ENCODE measurements at places on chromosomes 5 and 9.

- DNase-seq = no peak
Observed at GRCh38 chr5:159385536-159385935, 55.2 kb upstream of the IL12B start.

- no peak for DNase-seq
Observed at GRCh38 chr5:173859408-173860159, 28.6 kb upstream of the CPEB4 start.

GRCh38 chr5:180291234-180291940, 496 bp downstream of the MAPK9 start:
- DNase-seq = no peak

DNA sequence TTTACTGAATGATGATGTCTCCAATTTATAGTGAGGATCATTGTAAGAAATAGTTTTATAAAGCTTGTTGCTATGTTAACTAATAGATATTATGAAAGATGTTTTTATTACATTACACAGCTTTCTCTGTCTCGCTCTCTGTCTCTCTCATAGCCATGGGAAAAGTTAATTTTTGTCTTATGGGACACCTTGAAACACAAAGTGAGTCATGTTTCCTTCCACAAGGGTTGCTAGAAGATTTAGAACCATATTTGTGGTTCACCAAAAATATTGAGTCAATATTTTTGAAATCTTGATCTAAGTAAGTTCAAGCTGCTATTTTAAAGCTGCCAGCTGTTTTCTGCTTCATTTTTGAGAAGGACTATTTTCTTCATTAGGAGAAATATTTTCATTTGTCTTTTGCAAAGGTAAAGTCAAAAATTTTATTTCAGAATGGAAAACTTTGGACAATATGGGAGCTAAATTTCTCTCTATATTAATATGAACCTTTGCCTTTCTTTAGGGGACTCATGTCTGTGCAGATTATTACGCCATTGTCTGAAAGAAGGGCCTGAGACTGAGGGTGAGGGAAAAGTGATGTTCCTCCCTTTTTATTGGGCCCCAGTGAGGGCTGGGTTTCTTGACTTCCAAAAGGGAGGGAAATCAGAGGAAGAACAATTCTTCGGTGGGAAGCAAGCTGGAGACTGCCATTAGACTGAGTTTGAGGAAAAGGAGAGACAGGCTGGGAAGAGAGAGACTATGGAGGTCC, 87.9 kb upstream of the SLC24A2 start:
- DNase-seq = no peak

- no peak for DNase-seq
Observed at GRCh38 chr9:104269996-104270963, 176.2 kb downstream of the SMC2 start.

- DNase-seq = no peak
Observed at GRCh38 chr9:28929433-28929832, 1356.2 kb upstream of the C9orf72 start.

GRCh38 chr5:65014769-65015168, 246.0 kb downstream of the CWC27 start:
- no peak for DNase-seq

GRCh38 chr9:34289159-34289558, 39.9 kb downstream of the KIF24 start:
- DNase-seq = no peak

DNA sequence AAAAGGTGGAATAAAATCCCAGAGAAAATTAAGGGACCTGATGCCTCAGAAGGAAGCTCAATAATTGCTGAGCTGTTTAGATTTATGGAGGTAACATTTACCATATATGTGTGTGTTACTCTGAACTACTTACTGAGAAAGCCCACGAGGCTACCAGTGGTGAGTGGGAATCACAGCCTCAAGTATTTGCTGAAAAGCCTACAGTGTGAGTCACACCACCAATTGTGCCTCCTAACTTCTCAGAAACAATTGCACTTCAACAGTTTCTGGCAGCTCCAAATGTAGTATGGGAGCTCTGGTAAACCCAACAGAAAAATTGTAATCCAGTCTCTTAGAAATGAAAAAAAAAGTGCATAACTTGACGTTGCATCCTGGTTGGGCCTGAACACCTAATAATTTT, 551.6 kb downstream of the PRDM9 start:
- DNase-seq = no peak

GRCh38 chr9:78921341-78921740, 624.4 kb downstream of the PSAT1 start:
- DNase-seq = no peak

DNA sequence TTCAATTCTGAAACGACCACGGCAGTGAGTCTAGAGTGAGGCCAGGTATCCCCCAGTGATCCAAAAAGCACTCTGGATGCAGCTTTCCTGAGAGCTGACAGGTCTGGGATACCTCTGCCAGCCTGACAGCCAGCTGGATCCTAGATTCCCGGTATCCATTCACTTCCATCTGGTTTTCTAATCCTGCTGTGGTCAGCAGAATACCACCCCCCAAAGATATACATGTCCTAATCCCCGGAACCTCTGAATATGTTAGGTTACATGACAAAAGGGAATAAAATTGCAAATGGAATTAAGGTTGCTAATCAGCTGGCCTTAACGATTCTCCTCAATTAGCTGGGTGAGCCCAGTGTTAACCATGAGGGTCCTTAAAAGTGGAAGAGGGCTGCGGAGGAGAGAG, 1.4 kb upstream of the ZNF79 start:
- DNase-seq = no peak

DNA sequence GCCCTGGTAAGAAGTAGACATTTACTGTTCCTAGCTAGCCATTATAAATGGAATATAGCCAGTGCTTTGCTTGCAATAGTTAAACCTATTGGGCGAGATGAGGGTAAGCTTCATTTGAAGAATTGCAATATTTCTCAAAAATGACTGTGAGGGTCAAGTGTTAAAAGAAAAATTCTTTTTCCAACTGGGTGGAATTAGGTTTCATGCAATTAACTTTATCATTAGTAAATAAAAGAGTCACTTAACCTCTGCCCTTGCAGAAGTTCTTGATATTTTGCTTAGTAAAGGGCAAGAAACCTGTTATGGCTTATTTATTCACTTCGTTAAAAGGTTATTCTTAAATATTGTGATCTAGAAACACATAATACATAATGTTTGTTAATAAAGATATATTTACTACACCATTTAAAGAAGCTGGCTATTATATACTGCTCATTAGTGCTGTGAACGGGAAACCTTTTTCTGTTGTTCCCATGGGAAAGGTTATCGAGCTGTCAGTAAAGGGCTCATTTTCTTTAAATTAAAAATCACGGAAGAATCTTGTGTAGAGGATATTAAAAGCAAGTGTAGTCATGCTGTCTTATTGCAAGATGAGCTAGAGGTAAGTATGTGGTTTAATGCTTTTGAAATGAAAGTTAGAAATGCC, 370.5 kb downstream of the CSNK1G3 start:
- no peak for DNase-seq

GRCh38 chr5:172335721-172336120, 52.2 kb upstream of the UBTD2 start:
- no peak for DNase-seq

DNA sequence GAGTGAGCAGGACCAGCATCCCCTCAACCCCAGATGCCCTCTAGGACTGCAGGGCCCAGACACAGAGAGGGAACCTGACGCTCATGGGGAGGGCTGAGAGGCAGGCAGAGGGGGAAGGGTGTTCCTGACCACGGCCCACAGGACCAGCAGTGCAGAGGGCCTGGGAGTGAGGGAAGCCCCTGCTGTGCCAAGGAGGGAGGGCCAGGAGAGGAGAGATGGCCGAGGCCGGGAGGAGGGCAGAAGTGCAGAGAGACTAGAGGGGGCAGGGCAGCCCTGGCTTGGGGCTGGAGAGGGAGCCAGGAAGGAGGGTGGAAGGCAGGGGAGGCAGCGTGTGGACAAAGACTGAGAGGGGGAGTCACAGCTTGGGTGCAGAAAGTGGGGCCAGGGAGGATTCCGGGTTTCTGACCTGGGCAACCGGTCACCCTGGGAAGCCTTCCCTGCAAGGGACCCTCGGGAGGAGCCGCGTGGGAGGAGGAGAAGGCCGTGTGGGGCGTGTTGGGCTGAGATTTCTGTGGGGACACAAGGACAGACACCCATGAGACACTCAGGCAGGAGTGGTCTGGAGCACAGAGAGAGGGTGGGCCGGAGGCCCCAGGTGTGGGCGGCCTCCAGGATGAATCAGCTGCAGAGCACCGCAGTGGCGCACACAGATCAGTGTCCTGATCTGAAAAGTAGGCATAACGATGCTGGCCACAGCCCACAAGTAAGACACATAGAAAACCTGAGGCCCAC, 117.5 kb downstream of the ADAMTS2 start:
- peak; percentile 45 for DNase-seq

- no peak for DNase-seq
Observed at GRCh38 chr9:132187121-132187620, 25.3 kb downstream of the NTNG2 start.

GRCh38 chr9:89640361-89640760, 35.5 kb downstream of the GADD45G start:
- peak; percentile 68 for DNase-seq

GRCh38 chr9:99299211-99300102, 77.4 kb downstream of the SEC61B start:
- DNase-seq = no peak

DNA sequence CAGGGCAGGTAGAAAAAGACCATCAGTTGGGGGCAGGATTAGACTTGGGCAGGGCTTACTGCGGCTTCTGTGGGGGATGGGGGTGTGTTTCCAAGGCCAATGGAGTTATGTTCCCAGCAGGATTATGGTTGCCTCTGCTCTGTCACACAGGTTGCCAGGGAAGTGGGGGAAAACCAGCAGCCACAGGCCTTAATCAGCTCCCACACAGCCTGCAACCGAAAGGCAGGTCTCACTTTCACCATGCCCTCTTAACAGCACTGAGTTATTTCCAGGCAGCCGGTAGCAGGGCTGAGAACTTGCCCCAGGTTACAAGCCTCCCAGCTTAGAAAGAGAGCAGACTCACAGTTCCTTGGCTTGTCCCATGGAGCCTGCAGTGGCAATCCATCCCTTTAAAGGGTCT, 205.5 kb downstream of the FGF10 start:
- DNase-seq = no peak

DNA sequence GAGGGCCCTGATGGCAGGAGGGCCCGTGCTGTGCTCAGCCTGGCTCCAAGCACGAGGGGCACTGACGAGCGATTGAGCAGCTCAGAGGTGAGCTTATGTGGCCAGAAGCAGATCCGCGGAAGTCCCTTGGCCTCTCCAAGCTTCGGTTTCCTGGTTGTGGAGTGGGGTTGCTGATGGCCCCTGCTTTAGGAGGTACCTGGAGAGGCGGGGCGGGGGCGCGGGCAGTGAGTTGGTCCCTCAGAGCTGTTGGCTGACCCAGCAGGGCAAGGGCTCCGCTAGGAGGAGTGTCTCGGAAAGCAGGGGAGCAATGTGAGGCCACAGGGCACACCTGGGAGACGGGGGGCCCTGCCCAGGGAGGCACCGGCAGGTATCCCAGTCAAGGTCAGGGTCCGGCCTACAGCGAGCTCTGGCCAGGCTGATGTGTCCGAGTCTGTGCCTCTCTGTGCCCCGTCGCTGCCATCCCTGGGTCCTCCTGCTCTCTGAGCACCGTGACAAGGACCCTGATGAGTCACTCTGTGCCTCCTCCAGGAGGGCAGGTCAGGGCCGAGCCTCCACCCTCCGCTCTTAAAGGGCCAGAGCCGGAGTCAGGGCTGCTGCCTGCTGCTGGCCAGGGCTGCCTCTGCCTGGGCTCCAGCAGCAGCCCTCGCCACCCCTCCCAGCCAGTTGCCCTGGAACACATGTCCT, 14.8 kb downstream of the NCS1 start:
- DNase-seq = peak; percentile 90

DNA sequence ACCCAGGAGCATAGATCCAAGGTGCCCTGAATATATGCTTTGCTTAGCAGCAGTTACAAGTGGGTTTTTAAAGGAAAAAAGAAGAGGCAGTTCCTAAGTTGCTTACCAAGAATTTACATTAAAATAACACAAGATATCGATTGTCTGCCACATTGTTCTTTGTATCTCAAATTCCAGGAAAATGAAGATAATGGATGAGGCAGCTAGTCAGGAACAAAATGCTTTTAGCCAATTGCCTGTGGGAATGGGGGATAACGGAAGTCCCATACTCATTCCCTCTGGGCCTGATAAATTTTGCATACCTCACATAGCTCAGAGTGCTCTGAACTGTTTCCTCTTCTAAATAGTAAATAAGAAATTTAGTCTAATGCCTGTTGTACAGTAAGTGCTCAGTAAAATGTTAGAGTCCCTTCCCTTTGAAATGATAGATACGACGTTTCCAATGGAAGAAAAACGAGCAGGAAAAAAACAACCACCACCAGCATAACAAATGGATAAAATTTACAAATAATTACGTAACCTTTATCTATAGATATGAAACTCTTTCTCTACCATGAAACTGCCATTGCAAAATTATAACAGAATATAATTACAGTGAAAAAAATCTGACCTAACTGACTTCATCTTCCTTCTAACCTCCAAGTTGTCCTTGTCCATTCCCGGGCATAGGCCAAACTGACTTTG, 35.5 kb upstream of the TENT2 start:
- no peak for DNase-seq

GRCh38 chr5:167573370-167574127, 717.9 kb upstream of the WWC1 start:
- no peak for DNase-seq

DNA sequence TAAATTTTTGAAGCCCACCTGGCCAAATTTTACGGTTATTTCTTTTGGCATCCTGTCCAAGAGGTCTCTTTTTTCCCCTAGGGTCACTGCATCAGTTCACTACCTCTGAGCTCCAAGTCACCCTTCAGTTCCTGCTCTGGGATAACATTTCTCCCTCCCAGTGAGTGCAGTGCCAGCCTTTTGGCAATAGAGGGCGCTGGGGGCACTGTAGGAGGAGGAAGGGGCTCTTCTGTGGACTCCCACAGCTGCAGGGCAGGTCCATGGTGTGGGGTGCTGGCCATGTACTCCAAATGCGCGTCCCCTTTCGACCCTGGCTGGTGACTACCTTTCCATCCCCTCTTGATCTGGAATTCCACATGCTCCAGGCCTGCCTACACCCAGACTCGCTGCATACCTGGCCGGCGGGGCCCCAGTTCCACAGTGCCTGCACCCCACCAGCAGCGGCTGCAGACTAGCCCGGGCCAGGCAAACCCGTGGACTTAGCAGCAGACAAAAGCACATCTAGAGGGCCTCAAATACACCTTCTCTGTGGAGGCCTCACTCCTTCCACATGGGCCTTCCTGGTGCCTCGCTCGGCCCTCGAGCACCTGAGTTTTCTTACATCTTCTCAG, 20.3 kb upstream of the NINJ1 start:
- DNase-seq = no peak

GRCh38 chr5:10592601-10593000, 28.7 kb downstream of the ANKRD33B start:
- DNase-seq = no peak
